GM23248 (cell line): ENCODE measurements at places on chromosomes 5 and 9. TPM values are rescaled to one million over a fixed set of nuclear protein-coding genes. Genes with fewer than 3 reads are reported as not detected.

DNA sequence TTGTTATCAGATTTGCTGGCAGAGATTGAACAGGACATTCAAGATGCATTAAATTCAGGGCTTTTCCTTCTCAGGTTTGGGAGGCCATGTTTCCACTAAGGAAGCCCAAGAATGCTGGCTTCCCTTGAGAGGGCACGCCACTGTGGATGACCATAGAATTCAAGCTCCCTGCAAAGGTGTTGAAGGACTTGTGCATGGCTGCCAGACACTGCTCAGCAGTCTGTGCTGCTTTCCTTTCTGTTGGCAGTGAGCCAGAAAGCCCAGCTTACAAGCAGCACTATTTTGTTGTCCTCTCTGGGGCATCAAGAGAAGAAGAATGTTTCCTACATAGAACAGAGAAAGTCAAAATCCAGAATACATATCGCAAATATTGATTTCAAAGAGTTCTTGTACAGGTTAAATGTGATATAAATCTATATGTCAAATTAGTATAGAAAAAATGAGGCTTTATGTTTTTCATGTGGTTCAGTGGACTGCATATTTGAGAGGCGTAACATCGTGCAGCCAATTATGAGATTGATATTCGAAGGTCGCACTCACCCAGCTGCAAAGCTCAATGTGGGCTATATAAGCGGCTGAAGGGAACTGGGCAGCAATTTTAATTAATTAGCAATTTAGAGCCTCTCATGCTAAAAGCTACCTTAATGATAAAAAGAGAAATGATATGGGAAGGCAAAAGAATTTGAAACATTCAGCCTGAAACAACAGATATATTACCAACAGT lies 103.1 kb upstream of the ISL1 start:
- DNase-seq, result no peak

DNA sequence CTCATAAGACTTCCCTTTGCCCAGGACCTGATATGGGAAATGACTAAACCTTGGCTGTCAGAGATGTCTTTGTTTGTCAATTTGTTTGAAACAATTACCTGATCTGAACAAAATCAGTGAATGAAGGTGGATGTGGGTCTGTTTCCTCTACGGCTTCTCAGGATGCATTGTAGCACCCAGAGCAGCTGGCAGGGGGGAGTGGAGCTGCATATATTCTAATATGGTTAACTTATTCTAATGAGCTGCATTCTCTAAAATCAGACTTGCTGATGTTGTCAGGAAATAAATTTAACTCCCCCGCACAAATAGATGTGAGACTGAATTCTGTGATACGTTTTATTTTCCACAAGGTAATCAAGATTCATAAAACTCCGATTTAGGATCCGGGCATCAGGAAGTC lies 665.4 kb downstream of the MAT2B start:
- no peak for DNase-seq

DNA sequence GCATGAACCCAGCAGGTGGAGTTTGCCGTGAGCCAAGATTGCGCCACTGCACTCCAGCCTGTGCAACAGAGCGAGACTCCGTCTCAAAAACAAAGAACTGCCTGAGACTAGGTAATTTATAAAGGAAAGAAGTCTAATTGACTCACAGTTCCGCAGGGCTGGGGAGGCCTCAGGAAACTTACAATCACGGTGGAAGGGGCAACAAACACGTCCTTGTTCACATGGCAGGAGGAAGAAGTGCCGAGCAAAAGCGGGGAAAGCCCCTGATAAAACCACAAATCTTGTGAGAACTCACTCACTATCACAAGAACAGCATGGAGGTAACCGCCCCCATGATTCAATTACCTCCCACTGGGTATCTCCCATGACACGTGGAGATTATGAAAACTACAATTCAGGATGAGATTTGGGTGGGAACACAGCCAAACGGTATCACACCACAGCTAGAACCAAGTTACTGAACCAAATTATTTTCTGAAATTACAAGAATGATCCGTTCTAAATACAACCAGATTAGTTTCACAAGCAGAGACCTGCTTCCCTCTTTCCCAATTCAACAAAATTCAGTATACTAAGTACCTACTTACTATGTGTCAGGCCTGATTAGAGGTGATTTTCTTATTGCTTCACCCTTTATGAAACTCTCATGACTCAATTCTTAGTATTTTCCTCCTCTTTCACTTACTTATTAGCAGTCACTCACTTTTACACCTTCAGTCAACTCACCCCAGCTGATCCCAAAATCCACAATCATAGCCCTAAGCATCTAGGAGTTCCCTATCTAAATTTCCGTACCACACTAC lies 8.4 kb downstream of the UBTD2 start:
- DNase-seq, result peak; percentile 12

DNA sequence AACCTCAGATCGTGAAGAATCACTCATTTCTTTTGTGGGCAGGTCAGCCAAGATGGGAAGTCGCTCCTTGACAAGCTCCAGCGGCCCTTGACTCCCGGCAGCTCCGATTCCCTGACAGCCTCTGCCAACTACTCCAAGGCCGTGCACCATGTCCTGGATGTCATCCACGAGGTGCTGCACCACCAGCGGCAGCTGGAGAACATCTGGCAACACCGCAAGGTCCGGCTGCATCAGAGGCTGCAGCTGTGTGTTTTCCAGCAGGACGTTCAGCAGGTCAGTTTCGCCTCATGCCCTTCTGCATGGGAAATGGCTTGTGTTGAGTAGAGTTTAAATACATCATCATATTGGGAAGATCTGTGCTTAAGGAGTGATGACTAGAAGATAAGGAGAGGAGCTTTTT lies 173.3 kb downstream of the TRIO start:
- no peak for DNase-seq

GRCh38 chr5:158466191-158466590 lies 607.2 kb upstream of the CLINT1 start:
- DNase-seq, result no peak

- no peak for DNase-seq
Measured at GRCh38 chr5:96528826-96529474, 95.9 kb upstream of the PCSK1 start.

PCDHB9 gene
- polyA plus RNA-seq, result 1.3 and 1.9 TPM in 2 replicates

FCN2 gene
- not detected in 2 replicates for polyA plus RNA-seq

CTXN3 gene
- not detected in 2 replicates for polyA plus RNA-seq

SPINK1 gene
- polyA plus RNA-seq, result not detected in 2 replicates

SCGB3A2 gene
- polyA plus RNA-seq, result not detected in 2 replicates
